ENCODE measurements at places on chromosomes 6 and 20. TPM values are rescaled to one million over a fixed set of nuclear protein-coding genes. Genes with fewer than 3 reads are reported as not detected.

Gene FERMT1
- total RNA-seq: 13.2 TPM

Gene TXLNB
- total RNA-seq: under 0.01 TPM

Gene HLA-A
- total RNA-seq: 755 TPM

Gene RSPO3
- 0.26 TPM for total RNA-seq

Gene TP53TG5
- total RNA-seq: not detected

Gene CEP57L1
- total RNA-seq: 22.0 TPM

Gene TDRD6
- 0.16 TPM for total RNA-seq

Gene CST1
- 171 TPM for total RNA-seq

Gene LRFN2
- not detected for total RNA-seq

Gene SLC22A1
- not detected for total RNA-seq

Gene FOXC1
- total RNA-seq: 1.5 TPM

Gene PNPLA1
- not detected for total RNA-seq

Gene DNMT3B
- total RNA-seq: 2.3 TPM

Gene SLC35D3
- total RNA-seq: 0.08 TPM

Gene DLL1
- 5.9 TPM for total RNA-seq

Gene TFAP2C
- not detected for total RNA-seq

Gene ABHD16B
- total RNA-seq: not detected

Gene MRAP2
- total RNA-seq: 0.13 TPM

Gene LRRC1
- total RNA-seq: 8.9 TPM

Gene MCHR2
- not detected for total RNA-seq

Gene FABP7
- total RNA-seq: 0.16 TPM

Gene HLA-DOB
- 0.26 TPM for total RNA-seq

Gene TREML1
- total RNA-seq: not detected

Gene ENPP3
- total RNA-seq: under 0.01 TPM

Gene XKR7
- not detected for total RNA-seq

Gene OXT
- total RNA-seq: not detected

Gene ITCH
- total RNA-seq: 41.8 TPM

Gene GSTA1
- total RNA-seq: not detected

Gene PDE7B
- total RNA-seq: 5.0 TPM

Gene DOK5
- 2.1 TPM for total RNA-seq

Gene NDUFAF4
- 21.6 TPM for total RNA-seq

Gene BCAS1
- not detected for total RNA-seq

Gene APMAP
- 66.4 TPM for total RNA-seq

Gene KIF6
- 0.32 TPM for total RNA-seq

Gene SMLR1
- not detected for total RNA-seq

Gene TMC2
- total RNA-seq: not detected

Gene PKIB
- 2.6 TPM for total RNA-seq

Gene MMP24
- total RNA-seq: not detected

Gene TRIM15
- total RNA-seq: not detected

Gene ZNF341
- total RNA-seq: 2.8 TPM

Gene MEI4
- total RNA-seq: not detected

Gene PLAGL1
- total RNA-seq: 7.2 TPM

Gene CD93
- 8.6 TPM for total RNA-seq

Gene AIF1
- not detected for total RNA-seq

Gene VGLL2
- not detected for total RNA-seq

Gene BCLAF1
- 57.0 TPM for total RNA-seq

Gene BNIP5
- not detected for total RNA-seq

Gene CCDC170
- 0.24 TPM for total RNA-seq

Gene SHLD1
- 2.7 TPM for total RNA-seq
